Smooth muscle cell of the brain vasculature (primary cell): ENCODE measurements at places on chromosomes 4 and X.
A peak's percentile ranks its signal among the peaks of the same experiment; 100 is the strongest.

GRCh38 chr4:73729534-73730165, 10.7 kb upstream of the CXCL8 start:
- no peak for DNase-seq

- no peak for DNase-seq
These were observed 231.8 kb upstream of the GPRIN3 start for GRCh38 chr4:89539374-89539773.

GRCh38 chr4:81470456-81471297, 1.0 kb downstream of the RASGEF1B start:
- DNase-seq, result no peak

- no peak for DNase-seq
These were observed 3.6 kb upstream of the NXT2 start for GRCh38 chrX:109533005-109533404.

- no peak for DNase-seq
These were observed 39.3 kb downstream of the DOCK11 start for GRCh38 chrX:118534716-118535493.

GRCh38 chrX:87873347-87873941, 355.8 kb downstream of the KLHL4 start:
- DNase-seq, result no peak

GRCh38 chr4:110371016-110371770, 104.8 kb upstream of the ENPEP start:
- no peak for DNase-seq

DNA sequence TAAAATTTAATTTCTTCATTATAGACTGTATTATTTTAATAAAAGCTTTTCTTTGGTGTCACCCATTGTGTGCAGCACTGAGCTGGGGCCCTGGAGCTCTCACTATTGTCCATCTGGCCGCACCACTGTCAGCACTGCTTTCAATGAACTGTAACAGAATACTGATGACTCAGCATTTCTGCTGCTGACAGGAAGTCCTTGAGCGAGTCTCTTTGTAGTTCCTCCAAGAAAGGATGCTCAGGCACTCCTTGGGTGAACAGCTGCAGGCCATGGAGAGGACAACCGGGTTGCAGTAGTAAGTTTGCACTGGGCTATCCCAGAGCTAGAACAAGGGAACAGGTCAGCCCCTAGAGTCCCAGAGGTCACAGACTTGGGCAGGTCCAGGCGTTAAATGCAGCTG, 81.6 kb downstream of the SORBS2 start:
- no peak for DNase-seq

- DNase-seq, result no peak
These were observed 9.6 kb downstream of the PPP3CA start for GRCh38 chr4:101337688-101338087.

DNA sequence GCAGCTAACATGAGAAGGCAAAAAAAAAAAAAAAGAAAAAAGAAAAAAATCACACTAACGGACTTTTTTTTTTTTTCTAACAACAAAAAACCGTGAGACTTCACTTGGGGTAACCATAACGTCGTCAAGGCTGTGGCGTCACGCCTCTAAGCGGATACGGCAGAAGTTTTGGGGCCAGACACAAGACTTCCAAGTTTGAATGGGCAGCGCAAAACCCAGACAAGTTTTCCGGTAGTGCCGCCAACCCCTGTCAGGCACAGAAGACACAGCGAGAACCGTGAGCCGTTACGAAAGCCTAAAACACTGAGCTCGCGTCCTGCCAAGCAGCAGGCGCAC, 556 bp upstream of the SMARCA5 start:
- no peak for DNase-seq

- no peak for DNase-seq
These were observed 76.8 kb downstream of the RTL5 start for GRCh38 chrX:72054779-72055489.

- no peak for DNase-seq
These were observed 686.6 kb upstream of the PABPC4L start for GRCh38 chr4:134888156-134888555.

DNA sequence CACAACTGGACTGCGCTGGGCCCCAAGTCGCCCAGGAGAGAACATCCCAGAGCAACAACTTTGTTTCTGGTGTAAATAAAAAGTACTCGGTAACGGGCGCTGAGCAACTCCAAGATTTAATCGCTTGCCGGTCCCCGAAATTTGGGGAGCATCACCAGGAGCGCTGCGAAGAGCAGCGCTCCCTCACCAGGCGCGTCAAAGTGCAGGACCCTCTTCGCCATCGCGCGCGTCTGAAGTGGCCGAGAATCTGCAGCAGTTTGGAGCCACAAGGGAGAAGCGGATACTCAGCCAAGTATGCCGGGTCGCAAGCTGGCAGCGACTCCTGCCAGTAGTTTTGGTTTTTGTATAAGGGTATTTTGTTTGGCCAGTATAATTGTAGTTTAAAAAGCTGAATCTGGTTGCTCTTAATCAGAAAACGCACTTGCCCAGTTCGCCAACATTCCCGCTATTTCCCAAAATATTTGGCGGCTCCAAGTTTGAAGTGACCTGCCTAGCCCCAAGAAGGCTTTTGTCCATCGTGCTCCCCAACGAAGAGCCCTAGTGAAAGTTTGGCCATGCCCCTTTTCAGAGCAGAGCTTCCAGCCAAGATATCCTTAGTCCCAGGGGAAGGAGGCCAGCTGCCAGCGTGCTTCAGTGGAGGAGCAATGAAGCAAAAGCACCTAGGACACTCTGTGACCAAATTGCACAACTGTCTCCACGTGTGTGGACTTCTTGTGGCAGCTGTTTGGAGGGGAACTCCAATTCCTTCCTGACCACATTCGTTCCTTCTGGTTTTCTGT, 557 bp upstream of the KDR start:
- DNase-seq, result no peak

DNA sequence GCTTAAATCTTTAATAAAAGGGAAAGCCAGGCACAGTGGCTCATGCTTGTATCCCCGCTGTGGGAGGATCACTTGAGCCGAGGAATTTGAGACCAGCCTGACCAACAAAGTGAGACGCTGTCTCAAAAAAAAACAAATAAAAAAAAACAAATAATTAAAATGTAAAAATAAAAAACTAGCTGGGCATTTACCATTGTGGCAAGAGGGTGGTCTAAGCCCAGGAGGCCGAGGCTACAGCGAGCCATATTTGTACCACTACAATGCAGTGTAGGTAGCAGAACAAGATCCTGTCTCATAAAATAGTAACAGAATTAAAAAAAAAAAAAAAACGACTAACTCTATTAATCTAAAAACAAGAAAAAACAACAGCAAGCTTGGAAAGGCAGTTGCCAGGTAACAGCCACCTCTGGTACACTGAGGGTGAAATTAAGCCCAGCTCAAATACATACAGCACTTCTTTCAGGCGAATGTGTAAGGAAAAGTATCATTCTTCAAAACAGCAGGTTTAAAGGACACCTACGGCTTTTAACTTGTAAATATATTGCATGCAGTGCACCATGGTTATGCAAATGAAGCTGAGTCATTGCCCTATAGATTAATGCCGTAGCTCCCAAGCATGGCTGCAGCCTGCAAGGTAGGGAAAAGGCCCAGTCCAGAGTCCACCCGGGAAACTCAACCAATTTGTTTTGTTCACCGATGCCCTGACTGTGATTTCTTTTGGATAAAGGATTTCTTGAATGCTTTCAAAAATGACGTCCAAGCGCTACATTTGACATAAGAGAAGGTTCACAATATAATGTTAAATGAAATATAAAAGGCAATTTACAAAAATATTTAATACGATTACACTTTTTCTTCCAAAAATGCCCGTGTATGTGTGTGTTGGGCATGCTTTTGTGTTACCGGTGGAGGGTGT, 14.5 kb upstream of the TXLNG start:
- DNase-seq, result peak; percentile 29

GRCh38 chrX:145393702-145394235, 146.5 kb downstream of the SPANXN1 start:
- no peak for DNase-seq

DNA sequence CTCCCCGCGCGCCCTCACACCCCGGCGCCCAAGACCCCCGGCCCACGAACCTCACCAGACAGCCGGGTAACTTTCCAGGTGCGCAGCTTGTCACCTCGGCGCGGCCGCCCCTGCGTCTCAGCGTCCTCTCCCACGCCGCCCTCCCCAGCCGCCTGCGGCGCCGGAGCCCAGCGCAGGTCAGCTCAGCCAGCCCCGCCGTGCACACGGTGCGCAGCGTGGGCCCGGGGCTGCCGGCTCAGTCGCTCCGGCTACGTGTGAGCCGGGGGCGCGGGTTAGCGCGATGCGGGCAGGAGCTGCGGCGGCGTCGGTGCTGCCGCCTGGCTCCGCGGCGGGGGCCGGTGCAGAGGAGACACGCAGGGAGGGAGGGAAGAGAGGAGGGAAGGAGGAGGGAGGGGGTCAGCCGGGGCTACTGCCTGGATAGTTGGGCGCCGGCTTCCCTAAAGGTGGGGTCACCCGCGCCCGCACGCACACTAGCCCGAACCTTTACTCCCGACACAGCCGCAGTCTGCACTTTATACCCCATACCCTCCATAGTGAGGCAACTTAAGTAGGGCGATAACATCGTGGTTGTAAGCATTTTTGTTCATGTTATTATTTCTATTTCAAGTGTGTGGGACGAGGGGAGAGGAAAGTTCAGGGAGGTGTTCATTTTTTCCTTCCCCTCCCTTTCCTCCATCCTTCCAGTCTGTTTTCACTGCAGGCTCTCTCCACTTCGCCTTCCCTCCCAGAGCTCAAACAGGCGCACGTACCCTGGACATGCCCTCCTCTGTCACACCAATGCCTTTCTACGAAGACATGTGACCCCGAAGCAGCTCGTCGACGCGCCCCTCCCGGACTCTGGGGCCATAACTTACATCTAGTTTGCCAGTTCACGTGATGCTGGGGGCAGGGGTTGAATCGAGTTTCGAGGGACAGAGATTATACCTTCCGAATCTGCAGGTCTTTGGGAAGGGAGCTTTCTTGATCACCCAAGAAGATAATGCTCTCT, at the start of gene PRKG2:
TSS of gene PRKG2 (minus strand) at position 342 of the 988 bp plus-strand sequence. CDS start 10,175 bp downstream, outside the sequence.
- DNase-seq, result no peak

DNA sequence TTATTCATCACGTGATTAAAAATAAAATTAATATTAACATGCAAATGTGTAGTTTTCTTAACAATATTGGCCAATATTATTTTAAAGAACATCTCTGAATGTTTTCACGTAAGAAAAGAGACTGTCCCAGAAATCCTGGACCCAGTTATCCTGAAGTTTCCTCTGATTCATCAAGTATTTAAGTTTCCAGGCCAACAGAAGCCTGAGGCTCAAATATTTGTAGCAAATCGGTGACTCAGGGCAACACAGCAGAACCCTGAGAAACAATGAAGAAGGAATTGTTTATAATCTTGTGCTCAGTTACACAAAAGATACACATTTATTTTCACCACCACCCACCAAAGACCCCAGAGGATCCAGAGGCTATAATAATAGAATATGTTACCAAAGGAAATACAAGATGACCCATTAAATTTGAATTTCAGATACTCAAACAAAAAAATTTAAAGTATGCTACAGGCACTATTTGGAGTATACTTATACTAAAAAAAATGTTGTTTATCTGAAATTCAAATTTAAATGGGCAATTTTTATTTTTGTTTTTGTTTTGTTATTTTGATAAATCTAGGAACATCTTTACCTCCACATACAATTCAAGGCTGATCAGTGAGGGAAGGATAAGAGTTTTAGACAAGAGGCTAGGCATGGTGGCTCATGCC, 33.9 kb upstream of the SLC7A11 start:
- peak; percentile 52 for DNase-seq

DNA sequence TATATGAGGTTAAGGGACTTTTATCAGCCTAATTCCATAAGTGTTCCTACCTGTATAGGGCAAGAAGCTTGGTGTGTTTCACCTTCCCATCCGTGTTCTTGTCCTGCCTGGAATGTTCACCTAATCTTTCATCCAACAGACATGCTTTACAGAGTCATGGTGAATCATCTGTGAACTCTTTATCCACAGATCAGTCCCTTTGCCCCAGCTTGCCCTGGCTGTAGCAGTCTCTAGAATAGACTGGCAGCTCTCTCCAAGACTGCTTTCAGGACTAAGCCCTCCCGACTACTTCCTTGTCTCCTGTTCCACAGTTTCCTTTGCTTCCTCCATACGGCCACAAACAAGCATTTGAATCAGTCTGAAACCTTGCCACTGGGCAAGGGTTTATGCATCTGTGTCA, 177.9 kb upstream of the IL15 start:
- DNase-seq, result no peak

DNA sequence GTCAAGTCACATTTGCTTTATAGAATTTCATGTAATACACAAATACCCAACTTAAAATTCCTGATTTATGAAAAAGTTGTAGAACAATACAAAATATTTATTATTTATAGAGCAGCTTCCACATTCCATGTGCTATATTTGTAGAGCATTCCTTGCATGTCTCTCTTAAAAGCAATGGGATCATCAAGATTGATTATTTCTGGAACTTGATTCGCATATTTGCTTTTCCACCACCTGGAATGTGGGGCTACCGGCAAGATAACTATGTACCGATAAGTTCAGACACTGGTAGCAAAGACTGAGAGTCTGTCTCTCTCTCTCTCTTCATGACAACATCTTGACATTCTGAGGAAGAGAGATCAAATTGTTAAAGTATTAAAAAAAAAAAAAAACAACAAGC, 59.3 kb downstream of the MAPK10 start:
- DNase-seq, result no peak

DNA sequence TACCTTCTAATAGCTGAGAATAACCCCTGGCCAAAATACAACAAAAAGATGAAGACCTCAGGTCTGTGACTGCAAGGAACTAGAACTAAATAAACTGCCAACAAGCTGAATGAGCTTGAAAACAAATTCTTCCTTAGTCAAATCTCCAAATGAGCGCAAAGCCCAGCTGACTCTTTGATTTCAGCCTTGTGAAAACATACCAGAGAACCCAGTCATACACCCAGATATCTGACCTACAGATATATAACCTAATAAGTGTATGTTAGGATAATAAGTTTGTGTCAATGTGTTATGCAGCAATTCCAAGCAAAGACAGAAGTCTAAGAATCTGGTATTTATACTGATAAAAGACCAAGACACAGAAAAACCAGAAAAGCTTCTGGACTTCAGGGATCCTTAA, 38.0 kb upstream of the ADGRL3 start:
- no peak for DNase-seq

- DNase-seq, result no peak
These were observed 61.8 kb downstream of the VMA21 start for GRCh38 chrX:151458824-151459223.

GRCh38 chr4:84690481-84690880, 107.6 kb downstream of the CDS1 start:
- no peak for DNase-seq

GRCh38 chr4:184955116-184955515, 63.2 kb upstream of the HELT start:
- no peak for DNase-seq

GRCh38 chr4:173242466-173243250, 74.0 kb downstream of the GALNT7 start:
- no peak for DNase-seq

DNA sequence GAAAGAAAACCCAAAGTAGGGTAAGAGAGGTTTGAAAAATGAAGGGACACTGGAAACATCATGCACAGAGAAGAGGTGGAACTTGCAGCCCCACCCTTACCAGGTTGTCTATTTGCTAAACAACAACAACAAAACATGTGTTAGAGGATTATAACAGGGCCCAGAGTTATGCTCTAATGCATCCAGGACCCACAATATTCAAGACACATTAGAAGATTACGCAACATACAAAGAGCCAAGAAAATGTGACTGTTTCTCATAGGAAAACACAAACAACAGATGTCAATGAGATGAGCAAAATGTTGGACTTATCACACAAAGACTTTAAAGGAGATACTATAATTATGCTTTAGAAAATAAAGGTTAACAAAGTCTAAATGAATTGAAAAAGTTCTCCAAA, 128.5 kb downstream of the LRBA start:
- DNase-seq, result no peak

- DNase-seq, result no peak
These were observed 87.0 kb upstream of the TSPAN5 start for GRCh38 chr4:98745366-98745765.
